ENCODE measurements at places on chromosomes 6 and 20. TPM values are rescaled to one million over a fixed set of nuclear protein-coding genes. Genes with fewer than 3 reads are reported as not detected.

Gene TCP11
- total RNA-seq, result not detected

Gene TPX2
- total RNA-seq, result 6.3 TPM

Gene PGC
- not detected for total RNA-seq

Gene USP49
- total RNA-seq, result 1.4 TPM

Gene HLA-DOA
- total RNA-seq, result not detected

Gene RNF144B
- total RNA-seq, result 7.7 TPM

Gene TIAM2
- total RNA-seq, result 11.5 TPM

Gene MYB
- total RNA-seq, result not detected

Gene FAM217A
- total RNA-seq, result not detected

Gene PRR18
- not detected for total RNA-seq

Gene LHFPL5
- total RNA-seq, result not detected

Gene DLL1
- 9.5 TPM for total RNA-seq

Gene PHACTR2
- 208 TPM for total RNA-seq

Gene TNF
- total RNA-seq, result not detected

Gene NKX2-2
- not detected for total RNA-seq

Gene CDH22
- total RNA-seq, result 0.09 TPM

Gene TRMT11
- total RNA-seq, result 12.4 TPM

Gene ZSCAN16
- total RNA-seq, result 17.2 TPM

Gene RHAG
- total RNA-seq, result 0.11 TPM

Gene SOX18
- 17.7 TPM for total RNA-seq

Gene ESR1
- not detected for total RNA-seq

Gene PPIL6
- 0.43 TPM for total RNA-seq

Gene NRSN1
- total RNA-seq, result not detected

Gene POM121L2
- total RNA-seq, result not detected

Gene MYLK4
- total RNA-seq, result 0.87 TPM

Gene CARMIL1
- 4.0 TPM for total RNA-seq

Gene WFDC12
- not detected for total RNA-seq

Gene PAQR8
- 12.1 TPM for total RNA-seq

Gene CALHM4
- 0.11 TPM for total RNA-seq

Gene MAS1
- total RNA-seq, result not detected

Gene NOX3
- not detected for total RNA-seq

Gene BPIFA1
- not detected for total RNA-seq

Gene CDH26
- 0.87 TPM for total RNA-seq

Gene EXOC2
- total RNA-seq, result 37.2 TPM

Gene LTB
- total RNA-seq, result 2.9 TPM

Gene UST
- total RNA-seq, result 0.65 TPM

Gene LPA
- total RNA-seq, result not detected

Gene ABT1
- total RNA-seq, result 19.6 TPM

Gene BANF2
- not detected for total RNA-seq

Gene C6orf58
- total RNA-seq, result 0.11 TPM

Gene RIPPLY2
- total RNA-seq, result 0.17 TPM

Gene SAMD3
- total RNA-seq, result not detected

Gene EBF4
- 1.2 TPM for total RNA-seq

Gene SPACA1
- not detected for total RNA-seq

Gene PTK6
- under 0.01 TPM for total RNA-seq

Gene TNFRSF6B
- 1.8 TPM for total RNA-seq

Gene XPO5
- total RNA-seq, result 19.9 TPM

Gene BPI
- total RNA-seq, result not detected

Gene ENPP4
- 0.26 TPM for total RNA-seq

Gene SMLR1
- total RNA-seq, result not detected

Gene HCK
- total RNA-seq, result not detected

Gene ITPR3
- 18.3 TPM for total RNA-seq
